ENCODE measurements at places on chromosomes 1 and 21.

DNA sequence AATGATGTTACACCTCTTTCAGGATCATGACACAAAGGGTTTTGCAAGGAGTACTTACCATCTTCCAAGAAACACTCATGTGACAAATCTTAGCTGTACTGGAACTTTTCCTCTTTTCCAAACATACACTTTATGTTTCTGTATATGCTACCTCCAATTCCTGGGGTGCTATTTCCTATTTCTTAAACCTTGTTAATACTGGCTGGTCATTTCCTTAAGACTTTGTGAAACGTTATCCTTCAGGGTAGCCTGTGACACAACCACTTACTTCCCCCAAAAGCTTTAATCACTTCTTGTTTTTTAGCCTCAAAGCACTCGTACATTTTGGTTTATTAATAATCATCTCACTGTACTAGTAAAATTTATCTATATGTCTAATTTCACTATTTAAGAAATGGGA is 39.4 kb downstream of the OR10Z1 start:
- DNase-seq, result no peak

- no peak for DNase-seq
Measured at GRCh38 chr1:20496241-20496661, 10.2 kb upstream of the CAMK2N1 start.

- no peak for DNase-seq
Measured at GRCh38 chr1:168897249-168897648, 168.2 kb upstream of the DPT start.

GRCh38 chr1:64186138-64186897 is 17.1 kb upstream of the UBE2U start:
- DNase-seq, result no peak

- no peak for DNase-seq
Measured at GRCh38 chr1:177849579-177850290, 120.1 kb downstream of the SEC16B start.

GRCh38 chr1:45669859-45670655 is 16.3 kb downstream of the GPBP1L1 start:
- DNase-seq, result peak; percentile 26

GRCh38 chr21:18443085-18443484 is 39.5 kb upstream of the TMPRSS15 start:
- no peak for DNase-seq

DNA sequence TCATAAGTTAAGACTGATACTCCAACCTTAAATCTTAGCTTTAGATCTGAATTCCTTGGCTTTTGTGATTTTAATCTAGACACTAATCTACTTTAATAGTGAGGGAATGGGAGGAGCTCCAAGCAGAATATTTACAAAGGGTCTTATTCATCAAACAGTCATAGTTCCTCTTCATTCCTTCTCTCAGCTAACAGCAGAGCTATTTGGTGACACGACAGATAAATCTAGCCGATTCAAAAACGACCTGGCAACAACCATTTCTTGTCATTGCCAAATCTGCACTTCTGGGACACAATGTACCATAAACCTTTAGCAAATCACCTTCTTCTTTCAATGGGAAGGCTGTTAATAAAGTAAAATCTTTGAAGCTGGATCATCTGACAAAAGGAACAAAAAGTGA is 52.8 kb upstream of the FOXD3 start:
- DNase-seq, result no peak

DNA sequence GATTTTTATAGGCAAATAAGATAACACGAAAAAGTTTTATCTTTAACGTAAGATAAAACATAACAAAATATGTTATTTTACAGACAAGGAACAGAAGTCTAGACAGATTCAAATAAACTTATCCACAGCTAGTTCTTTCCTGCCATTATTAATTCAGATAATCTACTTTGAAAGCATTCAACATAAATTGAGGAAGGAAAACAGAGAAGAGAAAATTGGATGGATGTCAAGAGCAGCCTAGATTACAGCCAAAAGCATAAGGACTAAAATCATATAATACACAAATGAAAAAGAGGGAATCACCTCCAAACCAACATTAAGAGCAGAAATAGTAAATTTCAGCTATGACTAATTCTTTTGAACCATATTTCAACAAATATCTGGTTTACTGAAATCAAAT is 15.5 kb downstream of the TRIM33 start:
- DNase-seq, result no peak

DNA sequence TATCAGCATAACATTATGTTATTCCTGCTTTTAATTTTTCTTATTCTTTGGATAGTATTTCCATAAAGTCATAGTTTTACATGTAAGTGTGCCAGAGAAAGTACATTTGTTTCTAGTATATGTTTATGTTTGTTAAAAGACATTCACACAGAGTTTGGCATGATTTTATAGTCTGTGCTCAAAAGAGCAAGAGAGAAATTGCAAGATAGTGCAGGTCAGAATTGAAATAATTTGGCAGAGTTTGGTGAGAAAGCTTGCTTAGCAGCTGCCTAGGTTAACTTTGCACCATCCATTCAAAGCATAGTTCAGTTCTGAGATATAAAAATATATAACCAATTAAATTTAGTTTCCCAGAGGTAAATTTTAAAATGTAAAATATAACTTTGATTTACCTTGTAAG is 17.0 kb downstream of the NEK7 start:
- no peak for DNase-seq

DNA sequence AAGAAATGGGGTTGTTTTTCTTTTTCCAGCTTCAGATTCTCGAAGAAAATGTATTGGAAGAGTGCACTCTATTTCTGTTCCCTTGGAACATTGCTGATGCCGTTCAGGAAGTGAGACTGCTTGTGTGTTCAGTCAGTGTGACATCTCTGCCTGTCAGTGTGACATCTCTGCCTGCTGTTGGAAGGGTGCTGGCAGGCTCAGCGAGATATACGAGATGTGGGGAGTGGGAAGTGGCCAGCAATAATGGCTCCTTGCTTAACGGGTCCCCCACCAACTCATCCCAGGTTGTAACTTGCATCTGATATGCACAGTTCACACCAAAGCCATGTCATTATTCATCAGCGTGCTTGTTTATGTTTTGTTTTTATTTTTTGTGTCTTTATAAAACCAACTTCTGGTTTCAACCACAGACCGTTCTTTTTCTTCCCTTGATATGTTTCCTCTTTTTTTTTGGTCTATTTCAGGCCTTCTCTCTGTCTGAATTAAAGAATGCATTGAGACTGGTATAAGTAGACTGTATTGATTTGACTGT is 145.4 kb downstream of the GALNT2 start:
- no peak for DNase-seq

DNA sequence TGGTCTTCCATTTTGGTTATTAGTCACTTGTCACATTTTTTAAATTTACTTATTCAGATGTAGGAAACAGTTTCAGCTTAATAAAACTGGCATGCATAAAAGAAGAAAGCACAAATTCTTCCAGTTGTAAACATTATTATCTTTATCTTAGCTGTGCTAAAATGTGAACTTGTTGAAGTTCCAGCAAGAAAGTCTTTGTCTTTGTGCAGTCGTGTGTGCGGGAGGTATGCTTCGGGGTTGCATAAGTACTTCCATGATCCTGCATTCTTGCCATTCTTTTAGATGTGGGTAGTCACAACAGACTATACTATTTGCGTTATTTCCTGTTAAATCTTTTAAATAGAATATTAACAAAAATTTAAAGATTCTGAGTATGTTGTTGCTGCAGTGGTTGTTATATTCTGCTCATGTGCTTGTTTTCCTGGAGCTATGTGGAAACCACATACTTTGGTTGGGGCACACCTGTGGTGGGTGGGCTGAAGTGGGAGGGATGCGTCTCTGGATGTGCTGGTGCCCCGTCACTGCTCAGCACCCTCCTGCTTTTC is 49.9 kb downstream of the CBS start:
- DNase-seq, result peak; percentile 36

DNA sequence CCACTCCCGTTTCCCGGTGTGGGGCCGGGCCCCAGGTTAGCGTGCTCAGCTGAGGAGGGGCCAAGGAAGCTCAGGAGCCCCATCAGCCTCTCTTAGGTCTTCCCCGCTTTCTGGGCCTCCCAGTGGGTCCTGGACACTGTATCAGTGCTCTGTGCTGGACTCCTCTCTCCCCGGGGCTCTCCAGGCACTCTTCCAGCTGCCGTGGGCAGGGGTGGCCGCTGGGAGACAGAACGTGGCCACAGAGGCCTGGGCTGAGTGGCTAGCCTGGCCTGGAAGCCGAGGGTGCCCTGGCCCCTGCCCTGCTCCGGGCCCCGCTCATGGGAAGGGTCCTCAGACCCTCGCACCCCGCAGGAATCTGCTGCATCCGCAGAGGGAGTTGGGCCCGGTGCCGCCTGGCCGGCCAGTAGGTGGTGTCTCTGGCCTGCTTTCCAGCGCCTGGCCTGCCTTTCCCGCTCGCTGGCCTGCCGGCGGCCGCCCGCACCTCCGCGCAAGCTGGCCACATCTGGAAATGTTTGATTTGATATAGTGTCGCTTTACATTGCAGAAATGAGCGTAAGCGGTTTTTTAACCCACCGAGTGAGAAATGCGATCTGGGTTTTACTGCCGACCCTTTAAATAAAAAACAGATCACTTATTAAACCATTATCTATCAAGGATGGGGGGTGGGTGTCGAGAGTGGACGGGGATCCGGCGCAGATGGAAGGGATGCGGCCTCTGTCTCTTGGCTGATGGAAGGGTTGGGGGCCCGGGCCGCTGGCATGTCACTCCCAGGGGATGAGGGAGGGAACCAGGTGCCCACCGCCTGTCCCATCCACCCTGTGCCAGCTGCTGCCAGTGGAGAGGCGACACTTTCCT is 74.4 kb upstream of the TTC34 start:
- peak; percentile 34 for DNase-seq

- no peak for DNase-seq
Measured at GRCh38 chr1:19557609-19558051, 72.3 kb upstream of the CAPZB start.

- no peak for DNase-seq
Measured at GRCh38 chr1:192978195-192978710, 80.9 kb downstream of the UCHL5 start.

GRCh38 chr1:1034439-1034781 is 14.5 kb downstream of the AGRN start:
- DNase-seq, result no peak

- no peak for DNase-seq
Measured at GRCh38 chr1:6424619-6425593, at the start of gene ESPN. ESPN (plus strand) TSS chr1:6424776; CDS start chr1:6424956, 180 bp downstream.

- DNase-seq, result peak; percentile 35
Measured at GRCh38 chr1:6544831-6545230, 9.5 kb downstream of the NOL9 start.

DNA sequence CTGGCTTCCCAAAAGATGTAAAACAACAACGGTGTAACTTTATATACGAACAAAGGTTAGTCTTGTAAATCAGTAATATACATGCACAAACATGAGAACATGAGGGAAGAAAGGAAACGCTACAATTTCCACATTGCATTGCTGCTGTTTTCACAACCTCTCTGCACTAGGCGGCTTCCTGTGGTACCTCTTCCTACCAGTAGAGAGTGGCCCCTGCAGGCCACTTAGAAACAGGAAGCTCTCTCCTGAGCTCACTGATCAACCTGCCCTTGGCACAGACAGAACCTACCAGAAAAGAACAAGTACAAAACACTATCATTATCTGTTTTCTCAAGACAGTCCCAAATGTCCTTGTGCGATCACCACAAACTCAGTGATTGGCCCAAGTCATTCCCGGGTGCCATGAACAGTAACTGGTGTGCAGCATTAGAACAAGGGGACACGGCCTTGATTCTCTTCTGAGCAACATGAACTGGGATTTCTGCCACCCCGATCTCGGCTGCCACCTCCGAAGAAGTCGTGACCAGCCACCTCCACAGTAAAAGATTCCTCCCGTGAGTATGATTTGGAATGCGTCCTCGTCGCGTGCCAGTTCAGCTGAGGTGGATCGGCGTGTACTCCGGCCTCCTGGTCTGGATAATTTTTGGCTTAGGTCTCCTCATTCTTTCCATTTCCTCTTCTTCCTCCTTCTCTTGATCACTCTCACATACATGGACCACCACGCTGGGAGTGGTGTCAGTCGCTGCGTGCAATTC is 5.7 kb upstream of the KCNE1 start:
- no peak for DNase-seq

GRCh38 chr1:117017062-117017461 is 15.5 kb downstream of the CD101 start:
- DNase-seq, result no peak

DNA sequence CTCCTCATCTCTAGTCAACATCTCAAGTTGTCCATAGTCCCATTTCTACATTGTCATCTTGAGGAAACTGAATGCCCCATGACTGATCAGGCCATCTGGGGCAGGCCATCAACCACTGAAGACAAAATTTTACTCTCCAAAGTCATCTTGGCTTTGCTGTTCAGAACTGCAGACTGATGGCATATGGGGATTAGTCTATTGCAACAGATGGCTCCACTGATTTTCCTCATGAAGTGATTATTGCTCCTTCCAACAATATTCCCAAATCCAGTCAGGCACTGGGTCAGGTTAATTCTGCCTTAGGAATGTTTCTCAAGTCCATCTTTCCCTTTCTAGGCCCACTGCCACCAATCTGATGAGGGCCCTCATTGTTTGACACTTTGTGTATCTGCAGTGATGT is 101.7 kb downstream of the ESRRG start:
- no peak for DNase-seq

GRCh38 chr1:183686229-183686628 is 33.1 kb upstream of the APOBEC4 start:
- no peak for DNase-seq

- no peak for DNase-seq
Measured at GRCh38 chr1:117574161-117574835, 31.6 kb upstream of the TENT5C start.

GRCh38 chr1:81142099-81142826 is 658.5 kb upstream of the ADGRL2 start:
- DNase-seq, result peak; percentile 12

Measured in hepatic stellate cell (primary cell).